Temporal lobe (tissue), 4 donors: ENCODE measurements at places on chromosomes 3 and 15. TPM values are rescaled to one million over a fixed set of nuclear protein-coding genes. Genes with fewer than 3 reads are reported as not detected.

The KY gene
- 0.74 TPM for total RNA-seq

The MAP6D1 gene
- 5.2 TPM for total RNA-seq

The TMCO5A gene
- not detected for total RNA-seq

The GABRB3 gene
- 102 TPM for total RNA-seq

The CLDN1 gene
- total RNA-seq: 5.7 TPM
